ENCODE measurements at places on chromosomes 3 and 15. TPM values are rescaled to one million over a fixed set of nuclear protein-coding genes. Genes with fewer than 3 reads are reported as not detected.

- DNase-seq = no peak
Measured at GRCh38 chr15:37149146-37149545, 48.8 kb upstream of the MEIS2 start.

GRCh38 chr3:28940530-28940929 is 340.3 kb upstream of the RBMS3 start:
- no peak for DNase-seq

DNA sequence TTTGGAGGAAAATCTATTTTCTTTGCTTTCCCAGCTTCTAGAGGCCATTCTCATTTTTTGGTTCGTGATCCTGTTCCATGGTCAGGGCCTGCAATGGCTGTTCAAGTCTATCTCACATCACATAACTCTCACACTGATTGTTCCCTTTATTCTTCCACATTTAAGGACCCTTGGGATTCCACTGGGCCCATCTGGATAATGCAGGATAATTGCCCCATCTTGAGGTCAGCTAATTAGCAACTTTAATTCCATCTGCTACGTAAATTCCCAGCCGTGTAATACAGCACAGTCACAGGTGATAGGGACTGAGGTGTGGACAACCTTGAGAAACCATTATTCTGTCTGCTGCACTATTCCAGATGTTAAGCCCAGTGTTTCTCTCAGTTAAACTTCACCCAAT is 311.6 kb upstream of the CNTN4 start:
- no peak for DNase-seq

DNA sequence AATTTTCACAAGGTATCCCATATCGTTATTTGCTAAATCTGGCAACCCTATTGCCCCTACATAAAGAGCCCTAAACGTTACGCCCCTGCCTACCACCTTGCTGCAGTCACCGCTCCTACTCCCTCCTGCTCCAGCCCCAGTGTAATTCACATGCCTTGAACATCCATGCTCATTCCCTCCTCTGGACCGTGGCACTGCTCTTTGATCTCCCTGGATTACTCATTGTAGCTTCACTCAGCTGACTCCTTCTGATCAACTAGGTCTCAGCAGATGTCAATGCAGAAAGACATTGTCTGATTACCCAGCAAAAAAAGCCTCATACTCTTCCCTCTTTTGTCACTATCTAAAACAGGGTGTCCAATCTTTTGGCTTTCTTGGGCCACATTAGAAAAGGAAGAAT is 40.7 kb upstream of the KBTBD8 start:
- no peak for DNase-seq

- DNase-seq = no peak
Measured at GRCh38 chr3:175495331-175495730, 636.2 kb downstream of the NAALADL2 start.

Gene CYP1A1
- not detected for polyA plus RNA-seq

Gene RARRES1
- 24.0 TPM for polyA plus RNA-seq

All from left renal pelvis (tissue), 4 donors.